NCI-H510A (cell line): ENCODE measurements at places on chromosomes 7 and 10.

DNA sequence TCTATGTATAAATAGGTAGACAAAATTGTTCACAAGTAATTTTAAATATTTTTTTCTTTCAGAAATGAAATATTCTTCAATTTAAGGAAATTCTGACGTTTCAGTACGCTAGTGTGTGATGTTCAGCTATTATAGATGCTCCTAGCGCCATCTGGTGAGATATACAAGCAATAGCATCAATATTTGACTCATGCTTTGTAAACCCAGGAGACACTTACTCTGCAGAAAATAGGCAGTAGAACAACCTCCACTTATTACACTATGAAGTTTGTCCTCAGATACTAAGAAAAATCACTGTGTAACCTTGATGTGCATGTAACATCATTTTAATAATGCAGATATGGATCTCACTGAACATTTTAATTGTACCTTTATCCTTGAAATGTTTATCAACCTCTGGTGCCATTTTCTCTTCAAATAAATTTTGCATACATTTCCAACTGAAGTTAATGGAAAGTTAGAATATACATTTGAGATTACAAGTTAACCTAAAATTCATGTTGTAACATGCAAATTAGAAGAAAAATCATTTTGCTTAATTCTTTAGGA, 151.5 kb upstream of the FAM3C start:
- no peak for DNase-seq

DNA sequence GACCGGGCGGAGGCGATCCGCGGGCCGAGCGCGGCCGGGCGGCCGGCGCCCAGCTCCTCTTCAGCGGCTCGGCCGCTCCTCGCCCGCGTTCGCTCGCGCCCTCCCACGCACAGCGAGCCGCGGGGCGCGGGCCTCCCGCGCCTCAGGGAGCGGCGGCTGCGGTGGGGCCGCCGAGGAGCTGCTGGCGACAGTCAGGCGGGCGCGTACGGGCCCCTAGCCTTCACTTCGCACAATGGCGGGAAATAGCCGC, at the start of gene MCMBP:
TSS of gene MCMBP (minus strand) at position 234 of the 250 bp plus-strand sequence. CDS start 259 bp downstream, outside the sequence.
- DNase-seq: no peak

DNA sequence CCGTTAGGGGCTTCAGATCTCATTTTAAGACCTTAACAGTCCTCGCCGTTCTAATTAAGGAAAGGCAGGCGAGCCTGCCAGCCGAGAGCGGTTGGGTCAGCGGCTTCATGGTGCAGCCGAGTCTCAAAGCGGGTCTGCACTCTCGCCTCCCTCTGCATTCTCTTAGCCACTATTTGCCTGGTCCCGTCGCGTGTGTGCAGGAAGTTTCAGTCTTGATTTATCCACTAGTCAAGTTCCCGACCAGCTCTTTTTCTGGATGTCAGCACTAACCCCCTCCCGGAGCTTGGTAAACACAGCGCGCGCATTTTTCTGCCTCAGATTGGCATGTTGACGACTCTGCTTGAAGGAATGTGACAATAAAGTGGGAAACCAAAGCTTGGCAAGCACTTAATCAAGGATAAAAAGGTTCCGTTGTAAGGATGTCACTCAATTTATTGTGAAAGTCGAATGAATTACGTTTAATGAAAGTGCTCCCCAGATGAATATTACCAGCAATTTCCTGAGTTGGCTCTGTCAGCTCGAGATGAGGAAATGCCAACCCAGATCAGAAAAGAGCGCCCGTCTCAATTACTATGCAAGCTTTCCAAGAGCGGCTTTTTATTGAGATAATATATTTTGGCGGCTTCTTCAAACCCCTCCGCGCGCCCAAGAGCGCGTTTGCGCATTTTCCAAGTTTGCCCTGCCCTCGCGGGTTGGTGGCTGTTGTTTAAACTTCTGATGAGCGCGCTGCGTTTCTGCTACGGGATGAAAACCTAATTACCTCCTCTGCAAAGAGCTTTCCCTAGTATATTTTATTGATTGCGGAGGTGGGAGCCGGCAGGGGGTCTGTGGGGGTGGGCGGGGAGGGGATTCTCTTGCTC, 7.9 kb downstream of the NXPH1 start:
- DNase-seq: no peak

- DNase-seq: no peak
Observed at GRCh38 chr7:155306673-155307470, 9.2 kb downstream of the INSIG1 start.

DNA sequence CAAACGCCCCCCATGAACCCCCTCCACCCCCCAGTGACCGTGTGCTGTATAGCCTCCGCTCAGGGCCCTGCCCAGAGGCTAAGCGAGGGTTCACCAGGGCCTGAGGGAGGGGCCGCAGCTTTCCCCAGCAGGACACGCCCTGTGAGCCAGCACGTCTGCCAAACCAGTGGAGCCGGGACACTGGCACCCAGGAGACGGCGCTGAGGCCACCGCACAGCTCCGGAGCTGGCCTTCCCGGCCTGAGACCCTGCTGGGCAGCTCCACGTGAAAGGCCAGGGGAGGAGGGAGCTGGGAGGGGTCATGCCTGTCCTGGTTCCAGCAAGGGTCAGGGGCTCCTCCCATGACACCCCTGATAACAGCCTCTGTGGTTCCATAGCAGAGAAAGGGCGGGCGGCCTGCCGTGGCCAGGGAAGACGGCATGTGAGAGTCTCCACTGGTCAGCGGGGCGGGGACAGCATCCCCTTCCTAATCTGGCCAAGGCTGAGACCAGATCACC, 278.3 kb downstream of the ELFN1 start:
- no peak for DNase-seq

- DNase-seq: no peak
Observed at GRCh38 chr10:126065751-126066377, 169.5 kb downstream of the FANK1 start.

- no peak for DNase-seq
Observed at GRCh38 chr10:86536294-86536861, 14.8 kb upstream of the WAPL start.

DNA sequence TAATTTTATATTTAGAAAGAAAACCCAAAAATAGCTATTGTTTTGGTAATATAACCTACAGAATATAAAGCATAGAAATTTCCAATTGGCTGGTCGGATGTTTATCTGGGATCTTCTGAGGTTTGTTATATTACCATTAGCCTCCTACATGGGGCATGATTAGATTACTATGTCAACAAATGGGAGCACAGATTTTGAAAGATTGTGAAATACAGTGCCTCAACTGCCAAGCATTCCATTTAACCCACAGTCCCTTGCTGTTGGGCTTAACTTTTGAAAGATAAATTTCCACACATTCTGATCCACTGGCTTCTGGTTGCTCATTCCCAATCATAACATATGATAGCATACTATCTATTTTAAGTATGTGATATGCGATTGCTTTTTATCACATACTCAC, 455.4 kb upstream of the C7orf33 start:
- DNase-seq: no peak

GRCh38 chr7:80681272-80681885, 42.9 kb downstream of the CD36 start:
- no peak for DNase-seq

DNA sequence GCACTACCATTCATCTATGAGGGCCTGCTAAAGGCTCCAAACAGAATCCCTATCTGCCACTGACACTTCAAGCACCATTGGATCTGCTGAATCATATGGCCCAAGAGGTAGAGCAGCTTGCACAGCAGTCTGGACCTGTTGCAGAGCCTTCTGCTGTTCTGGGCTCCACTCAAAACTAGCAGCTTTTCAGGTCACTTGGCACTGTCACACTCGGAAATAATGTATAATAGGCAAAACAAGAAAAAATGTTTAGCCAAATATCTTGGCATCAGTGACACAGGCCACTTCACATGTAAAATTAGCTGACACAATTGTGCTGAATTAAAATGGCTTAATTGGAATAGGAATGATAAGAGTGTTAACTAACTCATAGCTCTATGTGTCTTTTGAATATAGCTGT, 1182.9 kb upstream of the LRRTM3 start:
- no peak for DNase-seq

DNA sequence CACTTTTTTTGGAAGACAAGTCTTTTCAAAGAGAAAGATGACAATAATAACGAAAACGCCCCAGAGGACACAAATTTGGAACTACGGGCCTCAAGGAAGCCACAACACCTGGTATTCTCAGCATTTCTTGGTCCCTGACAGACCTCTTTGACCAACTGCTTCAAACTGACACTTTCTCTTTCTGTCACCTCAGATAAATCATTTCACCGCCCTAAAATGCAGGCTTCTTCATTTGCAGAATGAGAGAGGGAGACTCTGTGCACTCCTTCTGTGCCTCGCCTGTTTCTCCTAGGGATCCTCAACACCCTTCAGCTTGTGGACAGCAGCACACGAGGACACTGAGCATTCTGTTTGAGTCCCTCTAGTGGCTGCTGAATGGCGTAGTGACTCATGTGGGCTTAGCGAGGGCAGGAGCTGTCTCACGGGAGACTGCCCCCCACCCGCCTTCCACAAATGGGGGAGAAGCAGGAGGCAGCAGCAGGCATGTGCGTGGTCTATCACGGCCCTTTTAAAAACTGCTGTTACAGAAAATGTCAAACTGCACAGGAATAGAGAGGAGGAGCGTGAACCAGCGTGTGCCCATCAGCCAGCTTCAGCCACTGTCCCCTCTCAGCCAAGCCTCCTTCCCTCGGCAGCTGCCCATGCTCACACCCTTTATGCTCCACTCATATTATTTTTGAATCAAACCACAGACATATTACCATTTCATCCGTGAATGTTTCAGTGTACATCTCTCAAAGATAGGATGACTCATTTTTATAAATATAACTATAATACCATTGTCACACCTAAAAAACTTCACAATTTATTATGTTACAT, 41.4 kb downstream of the GSDME start:
- DNase-seq: no peak

DNA sequence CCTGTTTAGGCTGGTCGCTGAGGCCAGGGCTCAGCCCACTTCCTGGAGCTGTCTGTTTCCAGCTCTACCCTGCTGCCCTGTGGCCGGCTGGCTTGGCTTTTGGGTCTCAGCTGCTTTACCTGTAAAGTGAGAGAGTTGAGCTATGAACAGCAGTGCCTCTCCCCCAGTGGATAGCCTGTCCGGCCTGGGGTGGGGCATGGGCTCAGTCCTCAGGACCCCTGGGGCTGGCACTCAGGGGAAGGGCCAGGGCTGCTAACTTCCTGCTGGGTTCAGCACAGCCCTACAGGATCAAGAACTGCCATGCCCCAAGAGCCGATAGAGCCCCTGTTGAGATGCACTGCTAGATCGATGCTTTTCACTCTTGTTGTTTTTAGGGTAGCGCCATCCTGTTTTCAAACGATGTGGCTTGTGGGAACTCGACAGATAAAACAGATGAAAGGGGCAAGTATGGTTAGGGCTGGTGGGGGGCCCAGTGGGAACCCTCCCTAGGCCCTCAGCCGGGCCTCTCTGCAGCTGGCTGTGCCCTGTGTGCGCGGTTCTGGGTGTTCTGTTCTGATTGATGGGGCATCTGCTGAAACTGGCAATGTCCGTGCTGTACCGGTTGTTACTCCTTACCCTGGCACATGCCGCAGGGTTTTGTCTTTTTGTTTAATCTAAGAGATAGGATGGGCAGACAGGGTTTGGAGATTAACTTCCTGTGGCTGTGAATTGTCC, 10.0 kb upstream of the SFRP5 start:
- DNase-seq: no peak

DNA sequence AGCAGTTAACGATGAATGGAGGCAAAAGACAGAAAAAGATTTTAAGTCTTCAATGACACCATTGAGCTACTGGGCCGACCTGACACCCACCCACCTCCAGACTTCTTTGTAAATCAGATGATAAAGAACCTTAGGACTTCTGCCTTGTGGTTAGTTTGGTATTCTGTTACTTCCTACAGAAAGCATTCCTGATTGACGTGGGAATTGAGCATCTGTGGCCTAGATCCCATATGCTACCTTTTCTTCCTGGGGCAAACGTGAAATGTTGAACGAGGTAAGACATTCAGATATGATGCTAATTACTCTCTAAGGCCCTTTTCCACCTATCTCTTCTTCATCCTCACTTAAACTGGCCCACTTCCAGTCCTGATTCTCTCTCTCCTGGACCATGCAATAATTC, 10.2 kb downstream of the PRLHR start:
- DNase-seq: no peak

DNA sequence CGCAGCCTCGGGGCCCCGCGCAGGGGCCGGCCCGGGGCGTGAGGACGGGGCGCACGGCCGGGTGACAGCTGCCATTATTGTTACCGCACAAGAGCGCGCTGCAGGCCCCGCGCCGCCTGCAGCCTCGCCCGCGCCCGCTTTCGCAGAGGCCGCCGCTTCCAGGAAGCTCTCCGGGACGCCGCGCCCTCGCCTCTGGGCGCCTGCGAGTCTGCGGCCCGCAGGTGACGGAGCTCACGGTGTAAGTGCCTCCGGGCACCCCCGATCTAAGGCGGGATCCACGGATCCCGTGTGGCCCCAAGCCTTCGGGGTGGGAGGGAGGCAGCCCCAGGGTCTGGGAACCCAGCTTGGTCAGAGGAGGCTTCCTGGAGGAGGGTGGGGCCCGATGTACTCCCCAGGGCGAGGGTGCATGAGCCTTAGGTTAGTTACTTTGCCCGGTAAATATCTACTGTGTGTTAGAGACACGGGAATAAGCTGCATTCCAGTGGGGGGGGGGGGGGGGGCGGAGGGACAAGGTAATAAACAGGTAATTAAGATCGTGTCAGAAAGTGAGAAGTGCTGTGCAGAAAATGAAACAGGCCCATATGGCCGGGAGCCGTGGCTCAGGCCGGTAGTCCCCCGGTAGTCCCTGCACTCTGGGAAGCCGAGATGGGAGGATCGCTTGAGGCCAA, 638 bp downstream of the IQCE start:
- DNase-seq: no peak

- no peak for DNase-seq
Observed at GRCh38 chr7:71424166-71425035, 292.5 kb downstream of the GALNT17 start.

DNA sequence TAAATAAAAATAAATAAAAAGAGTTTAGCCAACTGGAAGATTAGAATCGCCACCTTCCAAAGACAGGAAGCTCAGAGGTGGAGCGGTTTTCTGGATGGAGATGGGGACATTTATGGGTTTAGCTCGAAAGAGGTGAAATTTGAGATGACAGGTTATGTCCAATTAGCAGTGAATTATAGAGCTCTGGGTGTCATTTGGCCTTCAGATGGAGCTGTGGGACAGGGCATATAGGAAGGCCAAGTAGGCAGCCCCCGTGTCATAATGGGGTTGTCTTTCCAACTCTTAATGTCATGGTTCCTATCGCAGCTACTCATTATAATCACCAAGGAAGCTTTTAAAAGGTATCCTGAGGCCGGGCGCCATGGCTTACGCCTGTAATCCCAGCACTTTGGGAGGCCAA, 21.0 kb upstream of the EEPD1 start:
- no peak for DNase-seq

- no peak for DNase-seq
Observed at GRCh38 chr7:26675143-26675887, 189.1 kb downstream of the SKAP2 start.

GRCh38 chr7:69682518-69682917, 84.2 kb downstream of the AUTS2 start:
- DNase-seq: no peak

DNA sequence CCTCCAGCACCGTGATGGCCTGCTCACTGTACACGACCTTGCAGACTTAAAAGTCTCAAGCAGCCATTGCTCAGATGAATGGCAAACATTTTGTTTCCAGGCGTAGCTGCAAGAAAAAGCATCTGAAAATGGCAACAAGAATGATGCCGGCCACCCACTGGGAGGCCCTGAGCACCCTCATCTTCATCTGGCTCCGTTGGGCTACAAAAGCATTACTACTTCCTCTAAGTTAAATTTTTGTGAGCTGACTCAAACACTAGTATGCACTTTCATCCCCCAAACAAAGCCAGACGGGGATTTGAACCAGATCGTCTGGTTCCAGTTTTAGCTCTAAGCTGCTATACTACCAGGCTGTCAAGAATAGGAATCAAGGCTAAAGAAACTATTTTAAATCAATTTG, 116.6 kb upstream of the CDK1 start:
- no peak for DNase-seq
